ENCODE measurements at places on chromosomes 4 and X. TPM values are rescaled to one million over a fixed set of nuclear protein-coding genes. Genes with fewer than 3 reads are reported as not detected.

Gene CTAG1B
- total RNA-seq: not detected

Gene MAGEB17
- total RNA-seq: not detected

GRCh38 chrX:30971774-30972603 lies 82.9 kb upstream of the TAB3 start:
- DNase-seq: no peak
- no peak overlapping the region for H3K27ac ChIP-seq
- no peaks in the 10 kb centered on the region for H3K36me3 ChIP-seq
- H3K4me1 ChIP-seq: no peaks in the 10 kb centered on the region
- H3K4me3 ChIP-seq: peak overlapping the region; percentile 1

DNA sequence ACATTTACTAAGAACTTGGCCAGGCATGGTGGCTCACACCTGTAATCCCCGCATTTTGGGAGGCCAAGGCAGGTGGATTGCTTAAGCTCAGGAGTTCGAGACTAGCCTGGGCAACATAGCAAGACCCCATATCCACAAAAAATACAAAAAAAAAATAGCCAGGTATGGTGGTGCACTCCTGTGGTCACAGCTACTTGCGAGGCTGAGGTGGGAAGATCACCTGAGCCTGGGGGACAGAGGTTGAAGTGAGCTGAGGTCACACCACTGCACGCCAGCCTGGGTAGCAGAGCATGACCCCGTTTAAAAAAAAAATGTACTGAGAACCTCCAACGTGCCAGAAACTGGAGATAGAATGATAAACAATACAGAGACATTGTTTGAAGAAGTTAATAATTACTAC lies 8.0 kb downstream of the OPRPN start:
- no peak overlapping the region for H3K27ac ChIP-seq
- no peaks in the 10 kb centered on the region for H3K4me1 ChIP-seq
- no peak for DNase-seq
- no peaks in the 10 kb centered on the region for H3K36me3 ChIP-seq
- H3K27me3 ChIP-seq: no peaks in the 10 kb centered on the region

DNA sequence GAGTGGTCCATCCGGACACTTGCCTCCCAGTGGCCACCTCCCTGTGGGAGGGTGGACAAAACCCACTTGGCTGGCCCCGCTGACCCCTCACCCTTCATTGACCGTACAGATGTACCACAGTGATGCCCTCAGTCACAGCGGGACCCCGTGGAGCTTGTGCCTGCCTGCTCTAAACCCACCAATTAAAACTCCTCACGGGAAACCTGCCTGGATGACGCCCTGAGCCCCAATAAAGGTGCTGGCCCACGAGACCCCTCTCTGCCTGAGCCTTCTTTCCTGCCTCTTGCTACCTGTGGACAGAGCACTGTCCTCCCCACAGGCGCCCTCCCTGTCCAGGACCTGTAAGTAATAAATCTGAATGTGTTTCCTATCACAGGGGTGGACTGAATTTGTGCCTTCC lies 32.9 kb downstream of the RNF212 start:
- DNase-seq: no peak
- no peaks in the 10 kb centered on the region for H3K4me1 ChIP-seq
- H3K27ac ChIP-seq: no peak overlapping the region
- H3K36me3 ChIP-seq: no peaks in the 10 kb centered on the region

GRCh38 chr4:108465886-108466500 lies 154.4 kb upstream of the RPL34 start:
- H3K4me3 ChIP-seq: no peak overlapping the region
- no peak overlapping the region for H3K27ac ChIP-seq
- no peaks in the 10 kb centered on the region for H3K36me3 ChIP-seq

GRCh38 chr4:147865926-147866325 lies 134.0 kb downstream of the ARHGAP10 start:
- no peak overlapping the region for H3K4me3 ChIP-seq
- H3K4me1 ChIP-seq: peaks cover 7% of the 10 kb centered on the region
- no peaks in the 10 kb centered on the region for H3K36me3 ChIP-seq
- DNase-seq: no peak
- H3K27me3 ChIP-seq: no peaks in the 10 kb centered on the region

DNA sequence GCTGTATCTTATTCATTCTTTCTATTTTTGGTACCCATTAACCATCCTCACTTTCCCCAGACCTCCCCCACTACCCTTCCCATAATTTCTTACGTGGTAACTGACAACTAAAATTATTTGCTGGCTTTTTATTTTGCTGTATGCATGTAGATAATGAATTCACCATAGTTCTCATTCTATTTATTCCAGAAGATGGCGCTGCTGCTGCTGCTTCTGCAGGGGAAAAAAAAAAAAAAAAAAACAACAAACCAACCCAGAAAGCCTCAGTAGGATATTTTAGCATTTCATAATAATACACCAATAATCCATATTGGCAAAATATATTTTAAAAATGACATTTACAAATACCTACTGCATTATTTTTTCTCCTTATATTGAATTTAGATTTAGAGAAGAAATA lies 416.6 kb upstream of the MAGEB18 start:
- no peak overlapping the region for H3K27ac ChIP-seq
- H3K36me3 ChIP-seq: no peaks in the 10 kb centered on the region
- no peak overlapping the region for H3K4me3 ChIP-seq
- H3K4me1 ChIP-seq: no peaks in the 10 kb centered on the region
- DNase-seq: no peak

Gene RAI2
- 32.2 TPM for total RNA-seq

Gene JCHAIN
- total RNA-seq: 8.0 TPM

DNA sequence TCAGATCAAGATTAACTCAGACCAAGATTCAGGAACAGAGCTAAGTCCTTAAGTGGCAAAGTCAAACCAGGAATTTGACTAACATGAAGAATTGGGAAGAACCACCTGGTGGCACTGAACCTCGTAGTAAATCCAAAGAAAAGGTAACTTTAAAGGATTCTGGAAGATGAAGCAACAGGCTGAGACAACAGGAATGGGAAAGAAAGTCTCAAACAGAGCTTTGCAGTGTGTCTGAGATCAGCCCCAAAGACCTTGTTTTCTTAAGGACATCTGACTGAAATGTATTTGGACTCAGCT lies 126.1 kb downstream of the ASB9 start:
- no peak for DNase-seq
- H3K27ac ChIP-seq: no peak overlapping the region
- no peaks in the 10 kb centered on the region for H3K36me3 ChIP-seq
- no peaks in the 10 kb centered on the region for H3K4me1 ChIP-seq
- peaks cover 1% of the 10 kb centered on the region for H3K27me3 ChIP-seq
- H3K4me3 ChIP-seq: no peak overlapping the region

Gene TEX11
- not detected for total RNA-seq

DNA sequence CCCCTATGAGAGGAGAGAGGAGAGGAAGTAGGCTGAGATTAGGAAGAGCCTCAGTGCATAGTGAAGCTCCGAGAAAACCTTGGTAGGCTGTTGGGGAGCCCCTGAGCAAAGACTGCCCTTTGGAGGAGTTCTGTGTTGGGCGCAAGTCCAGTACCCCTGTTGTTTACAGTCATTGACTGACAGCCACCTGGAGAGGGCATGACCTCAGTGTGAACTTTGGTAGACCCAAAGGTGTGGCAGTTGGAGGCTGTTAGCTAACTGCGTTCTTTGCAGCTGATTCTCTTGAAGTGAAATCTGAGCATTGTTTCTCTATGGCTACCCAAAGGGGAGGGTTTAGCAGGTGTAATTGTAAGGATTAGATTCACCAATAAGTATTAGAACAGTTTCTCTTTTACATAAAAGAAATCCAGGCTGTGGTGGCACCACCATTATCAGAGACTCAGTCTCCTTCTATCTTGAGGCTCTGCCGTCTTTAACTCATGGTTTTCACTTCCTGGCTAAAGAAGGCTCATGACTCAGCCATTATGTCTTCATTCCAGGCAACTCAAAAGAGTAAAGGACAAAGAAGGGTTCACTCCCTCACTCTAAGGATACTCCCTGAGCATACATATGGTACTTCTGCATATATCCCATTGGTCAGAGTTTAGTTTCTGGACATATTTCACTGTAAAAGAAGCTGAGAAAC lies 33.4 kb downstream of the ANXA3 start:
- H3K4me1 ChIP-seq: no peaks in the 10 kb centered on the region
- DNase-seq: no peak
- no peak overlapping the region for H3K4me3 ChIP-seq
- peaks cover 2% of the 10 kb centered on the region for H3K36me3 ChIP-seq
- no peaks in the 10 kb centered on the region for H3K27me3 ChIP-seq

- no peaks in the 10 kb centered on the region for H3K36me3 ChIP-seq
- DNase-seq: no peak
- H3K4me1 ChIP-seq: no peaks in the 10 kb centered on the region
- H3K4me3 ChIP-seq: no peak overlapping the region
- H3K27ac ChIP-seq: no peak overlapping the region
Measured at GRCh38 chr4:52982255-52982945, 120.3 kb downstream of the RASL11B start.

- no peak overlapping the region for H3K27ac ChIP-seq
- peaks cover 7% of the 10 kb centered on the region for H3K36me3 ChIP-seq
- DNase-seq: no peak
Measured at GRCh38 chr4:99077177-99077576, 11.4 kb downstream of the ADH5 start.

GRCh38 chr4:139935911-139936310 lies 218.1 kb downstream of the MAML3 start:
- no peaks in the 10 kb centered on the region for H3K27me3 ChIP-seq
- no peaks in the 10 kb centered on the region for H3K36me3 ChIP-seq
- no peak overlapping the region for H3K27ac ChIP-seq
- H3K4me3 ChIP-seq: no peak overlapping the region

- no peak overlapping the region for H3K4me3 ChIP-seq
- no peaks in the 10 kb centered on the region for H3K4me1 ChIP-seq
- no peaks in the 10 kb centered on the region for H3K36me3 ChIP-seq
Measured at GRCh38 chr4:42654631-42655268, 2.2 kb downstream of the ATP8A1 start.

DNA sequence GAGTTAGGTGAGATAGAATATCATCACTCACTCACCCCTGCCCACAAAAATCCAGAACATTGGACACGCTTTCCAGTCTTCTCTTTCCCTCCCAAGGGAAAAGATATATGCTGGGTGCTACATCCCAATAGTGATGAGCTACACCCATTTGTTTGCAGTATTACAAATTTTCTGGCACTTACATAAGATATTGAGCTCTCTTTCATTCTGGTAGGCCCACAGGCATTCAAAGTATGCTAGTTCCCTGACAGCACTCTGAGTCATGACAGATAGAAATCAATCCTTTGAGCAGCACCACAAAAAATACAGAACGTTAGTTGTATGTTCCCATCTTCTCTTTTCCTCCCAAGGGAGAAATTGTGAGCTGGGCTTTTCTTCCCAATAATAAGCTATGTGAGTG lies 477.6 kb upstream of the GRID2 start:
- H3K4me1 ChIP-seq: no peaks in the 10 kb centered on the region
- no peaks in the 10 kb centered on the region for H3K36me3 ChIP-seq
- no peak overlapping the region for H3K4me3 ChIP-seq
- H3K27ac ChIP-seq: no peak overlapping the region
- no peak for DNase-seq
- no peaks in the 10 kb centered on the region for H3K27me3 ChIP-seq

DNA sequence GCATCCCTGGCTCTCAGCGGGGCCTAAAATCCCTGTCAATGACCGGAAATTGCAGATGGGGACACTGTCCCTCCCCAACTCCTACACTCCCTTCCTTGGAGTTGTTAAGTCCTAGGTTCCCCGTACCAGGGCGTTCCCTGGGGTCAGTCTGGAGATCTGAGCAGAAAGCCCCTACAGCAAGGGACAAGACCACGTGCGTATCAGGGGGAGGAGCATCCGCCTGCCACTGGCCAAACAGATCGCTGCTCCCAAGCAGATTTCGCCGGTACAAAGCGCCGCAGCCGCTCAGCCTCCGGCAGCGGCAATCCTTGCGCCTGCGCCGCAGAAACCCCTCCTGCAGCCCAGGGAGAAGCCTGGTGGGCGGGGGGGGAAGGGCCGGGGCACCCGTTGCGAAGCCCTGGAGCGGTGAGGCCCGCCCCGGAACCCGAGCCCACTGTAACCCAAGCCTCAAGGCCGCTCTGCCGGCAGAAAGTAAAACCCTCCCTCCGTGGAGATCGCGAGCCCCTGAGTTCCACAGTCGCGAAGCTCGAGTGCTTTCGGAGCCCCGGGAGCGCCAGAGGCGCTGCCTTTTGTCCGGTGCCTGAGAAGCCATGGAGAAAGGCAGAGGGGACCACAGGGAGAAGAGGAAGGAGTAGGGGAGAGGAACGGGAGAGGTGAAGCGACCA lies 2.7 kb downstream of the CRMP1 start:
- peaks cover 2% of the 10 kb centered on the region for H3K27me3 ChIP-seq
- no peaks in the 10 kb centered on the region for H3K4me1 ChIP-seq
- no peaks in the 10 kb centered on the region for H3K36me3 ChIP-seq
- DNase-seq: no peak

Measured in aorta (tissue), 5 donors.